Dermis blood vessel endothelial cell (primary cell): ENCODE measurements at places on chromosomes 16 and 17. TPM values are rescaled to one million over a fixed set of nuclear protein-coding genes. Genes with fewer than 3 reads are reported as not detected.

KRTAP4-5 gene
- not detected in 2 replicates for total RNA-seq

HS3ST3B1 gene
- total RNA-seq = 0.28 and 1.4 TPM in 2 replicates

CDK12 gene
- total RNA-seq = 24.5 and 29.5 TPM in 2 replicates

DNA sequence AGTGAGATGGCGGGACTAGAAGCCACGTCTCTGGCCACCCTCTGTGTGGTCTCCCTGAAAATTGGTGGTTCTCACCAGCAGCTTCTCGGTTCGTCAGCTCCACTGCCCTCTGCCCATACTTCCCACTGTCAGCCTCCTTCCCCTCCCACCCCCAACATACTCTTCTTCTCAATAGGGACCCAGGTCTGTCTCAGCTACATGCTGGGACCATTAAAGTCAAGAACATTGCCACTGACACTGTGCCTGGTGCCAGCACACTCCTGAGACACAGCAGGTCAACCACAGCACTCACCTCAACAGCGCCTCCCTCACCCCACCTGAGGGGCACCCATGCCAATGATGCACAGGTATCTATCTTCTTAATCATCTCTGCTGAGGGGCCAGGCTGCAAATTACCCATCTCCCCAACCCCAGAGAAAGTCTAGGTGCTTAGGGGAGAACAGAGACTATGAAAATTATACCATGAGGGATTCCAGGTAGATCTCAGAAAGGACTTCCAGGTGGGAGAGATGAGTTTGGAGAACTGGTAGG, 1.3 kb downstream of the PLXDC1 start:
- DNase-seq = no peak

GRCh38 chr16:17945080-17945601, 391.4 kb downstream of the NPIPA8 start:
- no peak for DNase-seq

GRCh38 chr16:28573738-28574718, 20.3 kb downstream of the SGF29 start:
- DNase-seq = no peak

GRCh38 chr17:13671771-13672170, 70.0 kb upstream of the HS3ST3A1 start:
- DNase-seq = no peak

GRCh38 chr17:6752068-6752909, 3.6 kb upstream of the XAF1 start:
- DNase-seq = peak; percentile 95

GRCh38 chr17:79788989-79789942, 7.6 kb downstream of the CBX8 start:
- no peak for DNase-seq

DNA sequence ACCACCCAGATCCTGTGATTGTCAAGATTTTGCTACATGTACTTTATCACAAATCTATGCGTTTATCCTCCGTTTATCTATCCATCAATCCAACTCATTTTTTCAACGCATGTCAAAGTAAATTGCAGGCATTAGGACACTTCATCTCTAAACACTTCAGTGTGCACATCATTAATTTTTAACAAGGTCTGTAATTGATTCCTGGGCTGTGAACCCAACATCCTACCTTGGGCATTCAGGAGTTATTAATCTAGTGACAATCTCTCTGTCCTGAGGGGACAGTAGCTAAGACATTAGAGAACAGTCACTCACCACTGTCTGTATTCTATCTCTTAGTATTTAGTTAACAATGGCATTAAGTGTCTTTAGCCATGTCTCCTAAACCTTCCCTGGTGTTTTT, 264.7 kb downstream of the SOX9 start:
- DNase-seq = no peak

GRCh38 chr16:17277981-17278381, 192.8 kb downstream of the XYLT1 start:
- peak; percentile 24 for DNase-seq

DNA sequence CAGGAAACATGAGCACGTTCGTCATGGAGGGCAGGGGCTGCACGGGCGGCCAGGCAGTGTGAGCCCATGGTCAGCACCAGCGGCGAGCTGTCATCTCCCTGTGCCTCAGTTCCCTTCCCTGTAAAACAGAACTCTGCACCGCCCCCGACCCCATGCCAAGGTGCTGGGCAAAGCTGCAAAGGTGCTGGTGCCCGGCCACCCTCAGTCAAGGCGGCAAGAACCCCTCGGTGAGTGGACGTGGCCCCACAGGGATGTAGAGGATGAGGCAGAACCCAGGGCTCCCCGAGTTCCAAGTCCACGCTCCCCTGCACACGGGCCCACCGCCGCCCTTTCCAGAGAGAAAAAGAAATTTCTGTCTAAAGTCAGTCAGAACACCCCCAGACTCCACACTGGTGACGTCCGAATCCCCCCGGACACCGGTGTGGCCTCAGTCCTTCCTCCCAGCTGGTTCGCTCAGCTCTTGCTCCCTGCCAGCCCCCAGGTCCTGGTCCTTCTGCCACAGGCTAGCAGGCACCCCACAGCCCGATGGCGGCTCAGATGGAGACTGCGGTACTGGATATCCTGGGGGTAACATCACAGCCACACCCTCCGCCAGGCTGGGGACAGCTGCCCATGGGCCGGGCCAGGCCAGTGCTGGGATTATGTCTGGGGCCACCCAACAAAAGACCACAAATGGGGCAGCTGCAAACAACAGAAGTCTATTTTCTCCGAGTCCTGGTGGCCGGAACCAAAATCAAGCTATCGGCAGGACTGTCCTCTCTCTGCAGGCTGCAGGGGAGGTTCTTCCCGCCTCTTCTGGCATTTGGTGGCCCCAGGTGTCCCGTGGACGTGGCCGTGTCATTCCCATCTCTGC, 14.4 kb upstream of the BAHCC1 start:
- no peak for DNase-seq

DNA sequence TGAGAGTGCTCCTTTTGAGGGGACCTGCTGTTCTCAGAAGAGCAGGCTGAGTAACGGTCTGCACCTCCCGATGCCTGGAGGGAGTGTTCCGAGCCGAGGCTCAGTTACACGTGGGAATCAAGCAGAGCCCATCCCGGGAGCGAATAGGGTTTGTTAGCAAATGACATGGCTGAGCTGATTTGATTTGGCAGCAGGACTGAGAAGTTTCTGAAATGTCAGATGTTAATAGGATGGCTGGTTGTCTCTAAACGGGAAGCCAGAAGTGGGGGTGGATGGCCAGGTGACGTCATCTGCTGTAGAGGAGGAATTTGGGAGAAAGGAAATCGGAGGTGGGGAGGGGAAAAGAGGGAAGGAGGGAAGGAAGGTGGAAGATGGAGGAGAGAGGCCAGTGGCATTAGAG, 128.0 kb downstream of the RAP1GAP2 start:
- DNase-seq = peak; percentile 12

- DNase-seq = peak; percentile 74
These were observed 787 bp downstream of the CTCF start for GRCh38 chr16:67562918-67563707.

GRCh38 chr16:68492543-68493411, 44.5 kb upstream of the SMPD3 start:
- DNase-seq = no peak

- DNase-seq = no peak
These were observed 83.0 kb downstream of the ANKRD11 start for GRCh38 chr16:89407282-89407924.

DNA sequence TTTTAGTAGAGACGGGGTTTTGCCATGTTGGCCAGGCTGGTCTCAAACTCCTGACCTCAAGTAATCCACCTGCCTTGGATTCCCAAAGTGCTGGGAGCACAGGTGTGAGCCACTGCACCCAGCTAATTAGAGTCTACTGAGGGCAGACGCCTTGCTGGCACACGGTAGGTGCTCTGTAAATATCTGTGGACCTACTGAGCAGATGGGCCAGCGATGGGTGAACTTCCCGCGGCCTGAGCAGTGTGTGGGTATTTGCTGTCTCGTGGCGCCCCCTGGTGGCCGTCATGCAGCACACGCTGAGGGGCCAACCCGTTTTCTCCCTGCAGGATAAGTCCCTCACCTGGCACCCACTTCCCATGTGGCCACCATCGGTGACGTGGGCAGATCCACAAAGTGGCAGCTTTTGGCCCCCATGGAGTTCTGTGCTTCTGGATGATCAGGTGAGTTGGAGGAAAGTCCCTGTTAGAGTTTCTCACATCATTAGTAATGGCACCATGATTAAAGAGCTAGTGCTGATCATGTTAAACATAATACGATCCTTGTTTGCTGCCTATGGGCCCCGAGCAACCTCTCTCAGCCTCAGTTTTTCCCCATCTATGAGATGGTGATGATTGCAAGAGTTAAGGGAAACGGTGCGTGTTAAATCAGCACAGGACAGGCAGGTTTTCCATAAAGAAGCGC, 40.7 kb downstream of the ZDHHC7 start:
- peak; percentile 88 for DNase-seq

- no peak for DNase-seq
These were observed 54.6 kb downstream of the ABR start for GRCh38 chr17:1124896-1125787.
